Hepatocyte (in vitro differentiated cells): ENCODE measurements at places on chromosomes 7 and 10. TPM values are rescaled to one million over a fixed set of nuclear protein-coding genes. Genes with fewer than 3 reads are reported as not detected.

GRCh38 chr10:15898046-15898445, 37.7 kb upstream of the MINDY3 start:
- H3K4me3 ChIP-seq = no peak overlapping the region
- no peaks in the 10 kb centered on the region for H3K27me3 ChIP-seq
- H3K4me1 ChIP-seq = no peaks in the 10 kb centered on the region
- H3K36me3 ChIP-seq = no peaks in the 10 kb centered on the region
- no peak for DNase-seq

DNA sequence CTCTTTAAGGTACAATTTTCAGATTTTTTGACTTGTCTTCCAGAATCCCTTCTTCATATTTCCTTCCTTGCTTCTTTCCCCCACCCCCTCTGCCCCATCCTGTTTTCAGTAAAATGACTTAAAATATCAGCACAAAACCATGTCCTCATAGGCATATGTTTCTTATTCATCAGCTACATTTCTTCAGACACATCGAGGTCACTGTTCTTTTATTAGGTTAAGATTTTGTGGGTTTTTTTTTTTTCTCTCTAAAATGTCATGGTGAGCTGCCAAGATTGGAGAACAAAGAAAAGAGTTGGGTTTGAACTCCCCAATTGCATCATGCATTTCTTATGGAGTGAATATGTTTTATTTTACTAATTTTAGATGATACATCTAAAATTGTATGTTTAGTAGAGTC, 35.8 kb downstream of the LAMB4 start:
- H3K4me1 ChIP-seq = peaks cover 32% of the 10 kb centered on the region
- H3K27ac ChIP-seq = peak overlapping the region; percentile 83
- H3K4me3 ChIP-seq = no peak overlapping the region
- DNase-seq = no peak
- no peaks in the 10 kb centered on the region for H3K36me3 ChIP-seq
- no peaks in the 10 kb centered on the region for H3K27me3 ChIP-seq

GRCh38 chr10:84075226-84076046, 63.9 kb upstream of the GHITM start:
- H3K36me3 ChIP-seq = no peaks in the 10 kb centered on the region
- H3K27me3 ChIP-seq = no peaks in the 10 kb centered on the region
- no peak for DNase-seq
- peak overlapping the region; percentile 5 for H3K27ac ChIP-seq

GRCh38 chr7:46291601-46292150, 370.6 kb upstream of the IGFBP3 start:
- peak; percentile 29 for DNase-seq
- H3K36me3 ChIP-seq = no peaks in the 10 kb centered on the region
- H3K27ac ChIP-seq = peak overlapping the region; percentile 80

CTAGE8 gene
- 2.5 and 5.2 TPM in 2 replicates for total RNA-seq

- H3K27ac ChIP-seq = no peak overlapping the region
- DNase-seq = no peak
- H3K27me3 ChIP-seq = no peaks in the 10 kb centered on the region
- no peak overlapping the region for H3K4me3 ChIP-seq
Observed at GRCh38 chr7:137006293-137006692, 137.8 kb downstream of the CHRM2 start.

- no peak for DNase-seq
- H3K27ac ChIP-seq = no peak overlapping the region
- no peak overlapping the region for H3K4me3 ChIP-seq
- peaks cover 18% of the 10 kb centered on the region for H3K4me1 ChIP-seq
Observed at GRCh38 chr7:149498811-149499210, 1.2 kb upstream of the ZNF746 start.

DNA sequence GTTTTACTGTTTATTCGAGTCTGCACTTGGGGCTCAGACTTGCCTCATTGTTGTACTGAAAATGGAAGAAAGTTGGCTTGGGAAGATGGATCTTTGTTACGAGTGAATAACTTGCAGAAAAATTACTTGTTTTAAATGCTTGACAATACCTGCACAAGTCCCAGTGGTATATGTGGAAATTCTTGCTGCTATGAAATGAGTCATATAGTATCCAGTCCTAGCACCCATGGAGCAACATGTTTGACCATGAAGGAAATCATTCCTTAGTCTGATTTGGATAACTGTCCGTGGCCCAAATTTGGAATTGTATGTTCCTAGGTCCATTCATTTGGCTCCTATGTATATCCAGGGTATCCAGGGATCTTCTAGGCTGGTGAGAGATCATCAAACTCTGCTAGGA, 1096.8 kb downstream of the KCNMA1 start:
- H3K27me3 ChIP-seq = no peaks in the 10 kb centered on the region
- H3K27ac ChIP-seq = no peak overlapping the region
- no peaks in the 10 kb centered on the region for H3K4me1 ChIP-seq
- DNase-seq = no peak

GRCh38 chr10:3946234-3947229, 161.5 kb upstream of the KLF6 start:
- no peaks in the 10 kb centered on the region for H3K4me1 ChIP-seq
- H3K4me3 ChIP-seq = no peak overlapping the region
- H3K27me3 ChIP-seq = no peaks in the 10 kb centered on the region
- no peaks in the 10 kb centered on the region for H3K36me3 ChIP-seq
- H3K27ac ChIP-seq = peak overlapping the region; percentile 23
- DNase-seq = no peak

DNA sequence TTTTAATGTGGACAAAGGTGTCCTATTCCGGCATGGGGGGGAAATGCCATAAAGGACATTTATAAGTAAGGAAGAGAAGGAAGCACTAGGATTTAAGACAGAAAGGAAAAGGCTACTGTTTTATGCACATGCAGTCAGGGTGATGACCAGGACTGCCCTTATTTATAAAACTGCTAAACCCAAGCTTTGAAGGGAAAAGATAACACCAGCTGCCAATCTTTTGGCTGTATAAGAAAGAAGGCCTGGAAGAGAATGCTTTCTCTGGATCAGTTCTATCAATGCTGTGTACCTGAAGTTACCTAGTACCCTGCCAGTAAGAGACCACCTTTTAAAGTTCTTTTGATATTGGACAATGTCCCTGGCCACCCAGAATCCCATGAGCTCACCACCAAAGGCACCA, 59.2 kb downstream of the MINDY3 start:
- no peak overlapping the region for H3K27ac ChIP-seq
- DNase-seq = no peak
- no peaks in the 10 kb centered on the region for H3K36me3 ChIP-seq
- H3K4me1 ChIP-seq = peaks cover 35% of the 10 kb centered on the region
- no peak overlapping the region for H3K4me3 ChIP-seq
- no peaks in the 10 kb centered on the region for H3K27me3 ChIP-seq

INHBA gene
- total RNA-seq = 8.2 and 10.8 TPM in 2 replicates

SP4 gene
- total RNA-seq = 7.5 and 8.0 TPM in 2 replicates
